IPS DF 6.9 (cell line): ENCODE measurements at places on chromosomes 7 and 10.

GRCh38 chr10:4051641-4052151, 266.7 kb upstream of the KLF6 start:
- no peaks in the 10 kb centered on the region for H3K27me3 ChIP-seq
- no peak overlapping the region for H3K4me3 ChIP-seq
- H3K36me3 ChIP-seq = no peaks in the 10 kb centered on the region
- H3K27ac ChIP-seq = no peak overlapping the region
- no peak for DNase-seq

- DNase-seq = no peak
- no peak overlapping the region for H3K27ac ChIP-seq
- H3K27me3 ChIP-seq = no peaks in the 10 kb centered on the region
- no peak overlapping the region for H3K4me3 ChIP-seq
These were observed 79.5 kb upstream of the PCBD1 start for GRCh38 chr10:70967591-70968587.

- H3K27me3 ChIP-seq = no peaks in the 10 kb centered on the region
- no peak overlapping the region for H3K4me3 ChIP-seq
- DNase-seq = no peak
These were observed 222.0 kb downstream of the TWIST1 start for GRCh38 chr7:18895456-18895855.

GRCh38 chr10:112792487-112793201, 157.4 kb upstream of the TCF7L2 start:
- H3K4me1 ChIP-seq = no peaks in the 10 kb centered on the region
- no peaks in the 10 kb centered on the region for H3K36me3 ChIP-seq
- H3K27ac ChIP-seq = no peak overlapping the region
- DNase-seq = no peak
- no peaks in the 10 kb centered on the region for H3K27me3 ChIP-seq

DNA sequence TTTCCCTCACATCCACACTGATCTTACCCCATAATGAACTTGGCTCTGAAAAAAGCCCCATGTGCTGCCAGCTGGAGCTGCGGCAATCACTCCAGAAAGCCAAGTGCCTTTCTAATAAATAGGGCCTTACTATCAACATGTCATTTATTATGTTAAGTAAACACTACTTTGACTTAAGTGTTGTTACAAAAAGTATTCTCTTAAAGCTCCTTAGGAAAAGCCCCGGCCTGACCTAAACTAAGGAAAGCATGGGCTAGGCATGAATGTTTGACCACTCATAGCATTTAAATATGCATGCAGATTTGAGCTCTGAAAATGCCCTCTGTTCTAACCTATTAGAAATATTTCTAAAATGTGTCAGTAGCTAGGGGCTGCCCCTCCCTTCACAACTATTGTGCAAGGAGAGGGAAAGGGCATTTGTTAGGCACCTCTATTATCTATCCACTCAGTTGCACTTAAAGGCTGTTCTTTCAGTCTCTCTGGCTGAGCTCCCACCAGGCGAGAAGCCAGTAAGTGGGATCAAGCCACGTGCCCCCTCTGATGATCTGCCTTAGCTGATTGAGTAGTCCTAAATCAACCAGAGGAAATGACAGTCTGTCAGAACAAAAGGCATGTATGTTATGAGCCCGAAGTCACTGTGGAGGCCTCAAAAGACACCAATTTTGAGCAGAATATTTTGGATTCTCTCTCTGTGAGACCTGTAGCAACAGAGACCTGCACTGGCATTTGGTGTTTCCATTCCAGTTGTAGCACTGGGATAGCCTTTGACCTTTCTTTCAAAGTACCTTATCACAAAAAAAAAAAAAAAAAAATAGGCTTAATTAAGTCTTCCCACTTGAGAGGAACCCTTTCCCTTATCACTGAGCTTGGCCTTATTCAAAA, 77.1 kb downstream of the ITGB8 start:
- DNase-seq = no peak
- H3K27ac ChIP-seq = no peak overlapping the region
- no peaks in the 10 kb centered on the region for H3K27me3 ChIP-seq
- H3K36me3 ChIP-seq = no peaks in the 10 kb centered on the region

- no peak for DNase-seq
- no peaks in the 10 kb centered on the region for H3K4me1 ChIP-seq
- no peak overlapping the region for H3K27ac ChIP-seq
- H3K27me3 ChIP-seq = no peaks in the 10 kb centered on the region
- H3K4me3 ChIP-seq = no peak overlapping the region
These were observed 17.6 kb downstream of the KNDC1 start for GRCh38 chr10:133177380-133178157.

GRCh38 chr10:91201213-91201996, 19.1 kb upstream of the PCGF5 start:
- no peak for DNase-seq
- H3K4me1 ChIP-seq = no peaks in the 10 kb centered on the region
- H3K4me3 ChIP-seq = no peak overlapping the region
- H3K36me3 ChIP-seq = no peaks in the 10 kb centered on the region

GRCh38 chr10:69243817-69244216, 23.7 kb downstream of the HKDC1 start:
- H3K4me3 ChIP-seq = no peak overlapping the region
- H3K27me3 ChIP-seq = no peaks in the 10 kb centered on the region
- DNase-seq = no peak
- no peaks in the 10 kb centered on the region for H3K36me3 ChIP-seq

GRCh38 chr7:80611779-80612178, 26.7 kb upstream of the CD36 start:
- no peaks in the 10 kb centered on the region for H3K4me1 ChIP-seq
- no peaks in the 10 kb centered on the region for H3K27me3 ChIP-seq
- no peak overlapping the region for H3K27ac ChIP-seq
- no peaks in the 10 kb centered on the region for H3K36me3 ChIP-seq
- no peak for DNase-seq

GRCh38 chr10:80528185-80528700, 9.5 kb upstream of the SH2D4B start:
- no peak overlapping the region for H3K4me3 ChIP-seq
- DNase-seq = no peak
- H3K4me1 ChIP-seq = 0 out of 2 replicates have a peak, but pooled peaks cover 2% of the 10 kb centered on the region
- H3K36me3 ChIP-seq = no peaks in the 10 kb centered on the region

DNA sequence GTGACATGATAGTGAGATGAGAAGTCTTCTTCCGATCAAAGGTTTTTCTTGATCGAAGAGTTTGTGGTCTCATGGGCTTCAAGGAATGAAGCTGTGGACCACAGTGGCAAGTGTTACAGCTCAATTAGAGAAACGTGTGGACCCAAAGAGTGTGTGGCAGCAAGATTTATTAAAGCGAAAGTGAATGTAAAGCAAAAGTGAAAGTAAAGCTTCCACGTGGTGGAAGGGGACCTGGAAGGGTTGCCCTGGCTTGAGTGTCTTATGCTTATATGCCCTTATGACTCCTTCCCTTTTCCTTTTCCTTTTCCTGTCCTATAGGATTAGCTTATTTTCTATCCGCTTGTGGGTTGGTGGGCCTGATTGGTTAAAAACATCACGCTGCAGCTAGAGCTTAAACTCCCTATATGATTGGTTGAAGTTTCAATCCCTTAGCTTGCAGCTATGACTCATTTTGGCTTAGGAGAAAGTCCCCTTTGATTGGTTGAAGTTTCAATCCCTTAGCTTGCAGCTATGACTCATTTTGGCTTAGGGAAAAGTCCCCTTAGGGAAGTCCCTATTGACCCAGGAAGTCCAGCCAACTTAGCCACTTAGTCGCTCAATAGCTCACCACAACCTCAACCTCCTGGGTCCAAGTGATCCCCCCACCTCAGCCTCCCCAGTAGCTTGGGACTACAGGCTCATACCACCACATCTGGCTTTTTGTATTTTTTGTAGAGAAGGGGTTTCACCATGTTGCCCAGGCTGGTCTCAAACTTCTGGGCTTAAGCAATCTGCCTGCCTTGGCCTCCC, 34.7 kb downstream of the MRPS24 start:
- H3K36me3 ChIP-seq = no peaks in the 10 kb centered on the region
- H3K4me1 ChIP-seq = no peaks in the 10 kb centered on the region; the same call in 1 of the 2 replicates
- no peak overlapping the region for H3K27ac ChIP-seq
- H3K27me3 ChIP-seq = no peaks in the 10 kb centered on the region
- H3K4me3 ChIP-seq = no peak overlapping the region

GRCh38 chr10:21160116-21160515, 263.0 kb upstream of the NEBL start:
- H3K36me3 ChIP-seq = no peaks in the 10 kb centered on the region
- H3K27me3 ChIP-seq = no peaks in the 10 kb centered on the region
- H3K4me1 ChIP-seq = no peaks in the 10 kb centered on the region; the same call in 1 of the 2 replicates
- DNase-seq = no peak
- H3K4me3 ChIP-seq = no peak overlapping the region

GRCh38 chr7:7576344-7576743, 9.7 kb downstream of the MIOS start:
- H3K27me3 ChIP-seq = no peaks in the 10 kb centered on the region
- no peak for DNase-seq
- peaks cover 2% of the 10 kb centered on the region; the same call in 1 of the 2 replicates for H3K36me3 ChIP-seq
- H3K4me1 ChIP-seq = no peaks in the 10 kb centered on the region; the same call in 1 of the 2 replicates

- no peak for DNase-seq
- no peaks in the 10 kb centered on the region; the same call in 1 of the 2 replicates for H3K27me3 ChIP-seq
- H3K4me1 ChIP-seq = no peaks in the 10 kb centered on the region
- no peak overlapping the region for H3K4me3 ChIP-seq
- no peaks in the 10 kb centered on the region for H3K36me3 ChIP-seq
- no peak overlapping the region for H3K27ac ChIP-seq
These were observed 129.7 kb upstream of the PPP2R2D start for GRCh38 chr10:131770946-131771633.

DNA sequence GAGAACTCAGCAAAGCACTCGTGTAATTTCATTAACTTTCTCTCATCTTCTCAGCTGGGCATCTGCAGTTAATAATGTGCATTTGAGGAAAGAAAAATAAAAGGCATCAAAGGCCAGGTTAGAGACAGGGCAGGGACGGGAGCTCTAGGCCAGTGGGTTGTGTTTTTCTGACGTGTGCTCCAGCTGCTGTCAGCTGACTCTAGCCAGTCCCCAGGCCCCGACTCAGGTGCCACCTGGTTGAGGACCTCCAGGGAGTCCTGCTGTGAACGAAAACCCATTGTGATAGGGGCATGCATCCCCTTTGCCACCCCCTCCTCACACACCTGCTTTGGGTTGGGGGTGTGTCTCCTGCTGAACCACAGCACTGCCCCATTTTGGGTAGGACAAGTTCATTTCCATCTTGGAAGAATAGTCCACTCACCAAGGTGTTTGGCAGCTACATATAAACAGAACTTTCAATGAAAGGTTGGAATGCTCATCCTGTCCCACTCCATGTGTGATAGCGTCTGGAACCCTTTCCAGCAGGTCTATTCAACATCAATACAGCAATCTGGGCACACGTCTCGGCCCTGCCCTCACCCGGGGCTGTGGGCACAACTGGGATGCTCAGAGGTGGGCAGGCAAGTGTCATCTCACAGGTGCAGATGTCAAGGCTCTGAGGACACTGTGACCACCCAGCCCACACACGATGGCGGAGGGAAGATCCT, 146.1 kb upstream of the FAM20C start:
- no peak overlapping the region for H3K27ac ChIP-seq
- H3K27me3 ChIP-seq = no peaks in the 10 kb centered on the region
- no peak for DNase-seq
- H3K36me3 ChIP-seq = no peaks in the 10 kb centered on the region

- DNase-seq = no peak
- no peak overlapping the region for H3K4me3 ChIP-seq
- no peaks in the 10 kb centered on the region for H3K36me3 ChIP-seq
- H3K4me1 ChIP-seq = no peaks in the 10 kb centered on the region; the same call in 1 of the 2 replicates
- no peaks in the 10 kb centered on the region for H3K27me3 ChIP-seq
These were observed 30.8 kb upstream of the CACNB2 start for GRCh38 chr10:18109341-18109870.

DNA sequence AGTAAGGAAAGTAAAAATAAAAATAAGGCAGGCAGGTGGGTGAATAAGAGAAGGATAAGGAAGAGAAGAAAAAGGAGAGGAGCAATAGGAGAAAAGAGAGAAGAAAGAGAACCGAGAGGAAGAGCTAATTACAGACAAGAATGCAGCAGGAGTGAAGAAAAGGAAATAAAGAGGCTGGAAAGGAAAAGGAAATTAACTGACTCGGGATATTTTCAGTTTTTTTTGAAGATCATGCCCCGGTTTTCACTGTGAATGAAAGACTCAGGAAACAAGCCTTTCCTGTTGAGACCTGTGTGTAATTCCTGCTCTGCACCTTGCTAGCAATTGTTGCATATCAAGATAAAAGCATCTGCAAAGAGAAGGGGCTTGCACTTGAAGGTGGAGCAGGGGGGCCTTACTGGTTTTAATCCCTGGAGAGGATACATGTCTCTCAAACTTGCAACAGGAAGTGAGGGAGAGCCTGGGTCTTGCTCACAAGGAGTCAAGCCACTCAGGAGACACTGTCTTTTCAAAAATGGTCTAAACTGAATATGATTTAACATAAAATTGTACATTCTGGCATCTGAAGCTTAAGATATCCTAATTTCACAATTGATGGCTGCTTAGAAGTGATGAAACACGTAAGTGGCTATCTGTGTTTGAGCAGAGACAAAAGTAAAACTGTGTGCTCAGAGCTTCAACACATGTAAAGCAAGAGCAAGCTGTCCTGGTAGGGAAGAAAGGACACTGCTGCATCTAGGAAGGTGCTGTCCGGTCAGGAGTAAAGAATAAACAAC, 157.6 kb downstream of the FAM107B start:
- H3K36me3 ChIP-seq = no peaks in the 10 kb centered on the region
- H3K27me3 ChIP-seq = no peaks in the 10 kb centered on the region
- no peak overlapping the region for H3K4me3 ChIP-seq
- no peak for DNase-seq

- H3K4me3 ChIP-seq = no peak overlapping the region
- no peaks in the 10 kb centered on the region for H3K4me1 ChIP-seq
- no peak overlapping the region for H3K27ac ChIP-seq
- DNase-seq = no peak
These were observed 114.6 kb downstream of the ARL4A start for GRCh38 chr7:12802070-12802469.

DNA sequence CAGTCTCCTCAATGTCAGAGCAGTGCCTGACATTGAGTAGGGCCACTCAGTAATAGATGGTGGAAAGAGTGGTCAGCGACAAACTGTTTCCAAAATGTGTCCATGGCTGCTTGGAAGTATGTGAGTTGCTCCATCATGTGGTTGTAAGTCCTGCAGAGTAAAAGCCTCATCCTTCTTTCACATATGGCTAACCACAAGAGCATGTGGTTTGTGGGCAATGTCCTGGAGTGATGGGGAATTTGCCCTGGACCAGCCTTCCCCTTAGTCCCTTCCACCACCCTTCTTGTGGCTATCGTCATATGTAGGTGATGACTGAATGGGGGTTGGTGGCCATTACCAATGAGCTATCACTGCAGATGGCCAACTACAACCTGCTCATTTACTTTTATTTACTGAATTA, 33.0 kb upstream of the PLXNA4 start:
- no peaks in the 10 kb centered on the region for H3K36me3 ChIP-seq
- no peak overlapping the region for H3K4me3 ChIP-seq
- no peak overlapping the region for H3K27ac ChIP-seq
- H3K27me3 ChIP-seq = no peaks in the 10 kb centered on the region
- DNase-seq = no peak

- H3K4me1 ChIP-seq = no peaks in the 10 kb centered on the region
- H3K27me3 ChIP-seq = no peaks in the 10 kb centered on the region
- H3K27ac ChIP-seq = no peak overlapping the region
- H3K36me3 ChIP-seq = no peaks in the 10 kb centered on the region
- DNase-seq = peak; percentile 22
These were observed 43.7 kb downstream of the DNAJB9 start for GRCh38 chr7:108613147-108613948.

GRCh38 chr7:69963393-69963792, 365.1 kb downstream of the AUTS2 start:
- no peaks in the 10 kb centered on the region for H3K27me3 ChIP-seq
- H3K4me3 ChIP-seq = no peak overlapping the region
- no peak for DNase-seq
- H3K4me1 ChIP-seq = peaks cover 3% of the 10 kb centered on the region
- no peaks in the 10 kb centered on the region for H3K36me3 ChIP-seq
